Right renal cortex interstitium (tissue), 3 donors: ENCODE measurements at places on chromosomes 1 and 21. TPM values are rescaled to one million over a fixed set of nuclear protein-coding genes. Genes with fewer than 3 reads are reported as not detected.

GRCh38 chr1:204268101-204268500, 54.3 kb upstream of the GOLT1A start:
- DNase-seq: no peak

- DNase-seq: no peak
Measured at GRCh38 chr1:25724966-25725365, 75.0 kb upstream of the SELENON start.

DNA sequence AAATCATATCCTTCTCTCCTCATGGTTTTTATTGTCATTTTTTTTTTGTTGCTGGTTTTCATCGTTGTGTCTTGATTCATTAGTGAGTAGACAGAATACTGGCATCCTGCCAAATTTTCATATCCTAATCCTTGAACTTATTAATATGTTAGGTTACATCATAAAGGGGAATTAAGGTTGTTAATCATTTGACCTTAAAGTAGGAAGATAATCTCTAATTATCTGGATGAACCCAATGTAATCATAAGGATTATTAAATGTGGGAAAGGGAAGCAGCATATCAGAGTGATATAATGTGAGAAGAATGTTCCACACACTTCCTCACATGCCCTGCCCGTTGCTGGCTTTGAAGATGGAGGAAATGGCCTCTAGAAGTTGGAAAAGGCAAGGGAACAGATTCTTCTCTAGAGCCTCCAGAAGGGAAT, 299.7 kb downstream of the HMCN1 start:
- no peak for DNase-seq

- no peak for DNase-seq
Measured at GRCh38 chr1:232150770-232151548, 479.0 kb downstream of the SIPA1L2 start.

GRCh38 chr1:15288173-15288926, 41.3 kb downstream of the FHAD1 start:
- DNase-seq: no peak

DNA sequence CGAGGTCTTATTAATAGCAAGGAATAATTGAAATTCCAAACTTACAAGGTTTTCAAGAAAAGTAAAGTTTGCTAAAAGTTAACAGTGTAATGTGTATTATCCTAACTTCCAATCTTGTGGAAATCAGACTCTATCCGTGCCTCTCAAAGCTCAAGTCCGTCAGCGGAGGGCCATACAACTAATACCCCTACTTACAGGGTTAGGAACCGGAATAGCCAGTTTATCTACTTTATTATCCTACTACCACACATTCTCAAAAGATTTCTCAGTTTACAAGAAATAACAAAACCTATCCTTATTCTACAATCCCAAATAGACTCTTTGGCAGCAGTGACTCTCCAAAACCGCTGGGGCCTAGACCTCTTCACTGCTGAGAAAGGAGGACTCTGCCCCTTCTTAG, 457.8 kb downstream of the PTPRC start:
- no peak for DNase-seq

DNA sequence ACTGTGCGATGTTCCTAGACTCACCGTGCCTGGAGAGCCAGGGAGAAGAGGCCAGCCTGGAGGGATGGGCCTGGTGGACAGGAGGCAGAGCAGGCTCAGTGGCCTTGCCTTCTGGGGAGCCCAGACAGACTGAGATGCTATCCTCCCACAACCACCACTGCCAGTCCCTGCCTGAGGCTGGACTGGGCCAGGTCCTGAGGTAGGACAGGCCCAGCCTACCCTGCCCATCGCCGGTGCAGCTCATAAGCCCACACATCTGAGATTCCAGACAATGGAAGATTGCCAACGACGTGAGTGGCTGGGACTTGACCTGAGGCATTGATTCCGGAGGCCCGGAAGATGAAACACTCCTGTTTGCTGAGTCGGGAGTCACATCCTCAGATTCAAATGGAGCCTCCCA, 5.8 kb downstream of the CLEC20A start:
- no peak for DNase-seq

- DNase-seq: no peak
Measured at GRCh38 chr21:20570824-20571232, 427.4 kb upstream of the NCAM2 start.

DNA sequence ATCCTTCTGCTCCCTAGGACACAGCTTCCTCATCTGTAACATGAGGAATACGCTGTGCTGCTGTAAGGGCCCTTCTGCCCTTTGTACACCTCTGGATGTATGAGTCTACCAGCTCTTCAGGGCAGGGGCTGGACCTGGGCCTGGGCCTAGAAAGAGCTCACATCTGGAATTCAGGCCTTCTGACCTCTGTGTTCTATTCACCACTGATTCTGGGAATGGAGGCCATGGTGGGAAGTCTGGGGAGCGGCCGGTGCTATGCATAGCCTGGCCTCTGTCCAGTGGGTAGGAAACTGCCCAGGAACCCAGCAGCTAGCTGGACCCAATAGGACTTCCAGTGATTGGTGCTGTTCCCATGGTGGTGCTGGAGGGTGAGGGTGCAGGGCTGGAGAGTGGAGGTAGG, 11.0 kb upstream of the GPR61 start:
- no peak for DNase-seq

FBXO2 gene
- polyA plus RNA-seq: 1.2 TPM

- no peak for DNase-seq
Measured at GRCh38 chr1:22712502-22713271, 2.0 kb downstream of the EPHB2 start.

RAP1GAP gene
- polyA plus RNA-seq: 20.7 TPM

NMNAT2 gene
- 4.3 TPM for polyA plus RNA-seq

ALX3 gene
- polyA plus RNA-seq: 0.11 TPM

PM20D1 gene
- polyA plus RNA-seq: 1.7 TPM

- no peak for DNase-seq
Measured at GRCh38 chr1:89065079-89065868, at the start of gene GBP1. TSS of gene GBP1 (minus strand) at chr1:89065208. CDS start at chr1:89063234, 1,974 bp downstream.

FCGR3A gene
- polyA plus RNA-seq: 1.8 TPM

DNA sequence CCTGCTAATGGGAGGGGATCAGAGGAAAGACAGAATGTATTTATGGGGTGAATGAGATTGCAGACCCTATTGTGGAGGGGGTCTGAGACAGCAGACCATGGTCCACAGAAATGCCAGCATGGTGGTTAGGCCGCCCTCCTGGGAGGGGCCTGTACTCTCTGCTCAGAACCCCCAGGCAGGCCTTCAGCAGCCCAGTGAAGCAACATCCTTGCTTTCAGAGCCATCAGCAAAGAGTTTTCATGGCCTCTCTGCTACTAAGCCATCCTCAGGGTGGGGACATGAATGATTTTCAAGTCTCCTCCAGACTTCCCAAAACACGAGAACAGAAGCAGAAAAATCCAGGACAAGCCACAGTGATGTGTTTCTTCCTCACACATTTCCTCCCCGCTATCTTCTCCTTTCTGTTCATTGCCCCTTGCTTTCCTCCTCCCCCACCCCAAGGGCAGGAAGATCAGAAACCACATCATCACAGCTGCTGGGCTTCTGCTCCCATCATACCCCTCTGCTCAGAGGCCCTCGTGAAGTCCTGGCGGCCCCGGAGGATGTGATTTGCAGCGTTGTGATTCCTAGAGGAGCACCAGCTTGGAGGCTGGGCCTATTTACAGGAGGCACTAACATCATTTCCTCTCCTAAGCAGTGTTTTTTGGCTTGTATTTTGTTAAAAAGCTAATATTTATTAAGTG, 48.0 kb downstream of the ABCA4 start:
- DNase-seq: no peak

GRCh38 chr1:227357171-227357926, 39.1 kb upstream of the CDC42BPA start:
- DNase-seq: no peak

DNA sequence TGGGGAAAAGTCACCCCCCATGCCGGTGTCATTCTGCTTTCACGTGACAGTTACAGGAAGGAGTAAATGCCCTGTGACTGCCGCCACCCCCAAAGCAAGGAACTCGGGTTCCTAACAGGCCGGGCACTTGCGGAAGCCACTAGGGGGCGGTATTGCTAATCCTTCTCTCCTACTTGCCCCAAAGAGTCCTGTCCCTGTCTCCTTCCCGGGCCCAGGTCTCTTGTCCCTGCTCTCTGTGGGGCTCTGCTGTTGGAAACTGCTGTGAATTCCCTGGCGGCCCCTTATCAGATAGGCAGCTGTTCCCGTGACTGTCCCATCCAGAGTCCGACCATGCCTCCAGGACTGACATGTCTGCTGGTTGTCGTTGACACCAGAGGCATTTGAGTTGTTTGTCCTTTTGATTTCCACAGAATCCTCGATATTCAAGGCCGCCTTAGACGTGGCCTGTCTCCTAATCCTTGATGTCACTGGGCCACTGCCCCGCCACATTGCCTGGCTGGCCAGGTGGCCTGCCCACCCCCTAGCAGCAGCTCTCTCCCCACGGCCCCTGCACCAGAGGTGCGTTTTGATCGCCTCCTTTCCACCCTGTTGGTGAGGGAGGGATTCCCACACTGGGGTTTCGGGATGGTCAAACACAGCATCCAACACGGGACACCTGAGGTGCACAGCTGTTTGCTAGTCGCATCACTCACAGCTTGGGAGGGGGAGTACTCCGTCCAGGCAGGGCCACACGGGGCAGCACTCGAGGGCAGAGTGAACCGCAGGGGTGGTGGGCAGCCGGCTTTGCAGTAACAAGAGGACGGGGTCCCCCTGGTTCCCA, 37.3 kb downstream of the CHAF1B start:
- no peak for DNase-seq

DNA sequence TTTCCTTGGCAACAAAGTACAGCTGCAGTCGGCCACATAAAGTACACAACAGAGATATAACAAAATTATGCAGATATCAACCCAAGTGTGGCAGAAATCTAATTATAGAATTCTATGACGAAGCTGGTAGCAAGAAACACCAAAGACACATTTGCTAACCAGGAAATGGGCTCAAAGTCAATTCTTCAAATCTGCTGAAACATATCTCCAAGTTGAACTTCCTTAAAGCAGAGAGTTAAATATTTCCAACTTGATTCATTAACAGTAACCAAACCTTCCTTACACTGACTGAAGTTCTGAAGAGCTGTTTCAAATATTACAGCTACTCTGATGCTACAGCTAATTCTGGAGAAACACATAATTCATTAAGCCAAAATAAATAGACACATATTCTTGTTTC, 67.6 kb upstream of the SDC3 start:
- DNase-seq: no peak

- no peak for DNase-seq
Measured at GRCh38 chr1:109627692-109628399, 8.2 kb downstream of the AMPD2 start.

DNA sequence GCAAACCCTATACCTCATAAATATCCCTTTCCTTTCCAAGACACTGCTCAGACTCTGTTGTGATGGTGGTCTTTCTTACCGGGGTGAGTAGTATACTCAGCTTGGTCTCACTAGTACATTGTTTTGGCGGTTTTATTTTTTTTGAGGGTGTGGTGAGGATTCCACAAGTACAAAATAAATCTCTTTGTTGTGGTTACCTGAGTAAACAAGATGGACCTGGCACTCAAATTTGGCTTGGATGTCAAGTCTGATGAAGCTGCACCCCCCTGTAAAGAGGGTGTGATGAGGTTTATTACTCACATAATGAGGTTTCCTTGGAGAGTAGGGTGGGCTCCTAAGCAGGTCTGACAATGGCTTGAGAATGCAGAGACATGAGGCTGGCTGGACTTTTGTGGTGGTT, 68.2 kb upstream of the KCNJ6 start:
- DNase-seq: no peak

ZMYM1 gene
- polyA plus RNA-seq: 17.9 TPM

DNA sequence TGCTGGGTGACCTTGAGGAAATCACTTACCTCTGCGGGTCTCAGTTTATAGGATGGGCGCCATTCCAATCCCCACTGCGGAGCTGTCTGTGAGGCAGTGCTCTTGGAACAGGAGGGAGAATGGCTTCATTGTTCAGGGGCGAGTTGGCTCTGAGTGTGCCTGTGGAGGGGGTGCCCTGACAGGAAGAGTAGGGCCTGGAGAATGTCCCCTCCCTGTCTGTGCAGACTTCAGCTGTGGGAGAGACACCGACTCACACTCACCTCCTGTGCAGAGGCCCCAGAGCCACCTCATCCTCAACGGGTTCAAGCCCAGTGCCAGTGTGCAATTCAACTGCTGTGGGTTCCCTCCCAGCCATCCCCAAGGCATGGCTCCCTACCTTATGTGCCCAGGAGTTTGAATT, 17.1 kb downstream of the ADORA1 start:
- DNase-seq: no peak

- DNase-seq: no peak
Measured at GRCh38 chr1:223617323-223618070, 48.0 kb downstream of the CAPN8 start.

GRCh38 chr1:27005648-27006496, 6.8 kb downstream of the TENT5B start:
- no peak for DNase-seq

DNA sequence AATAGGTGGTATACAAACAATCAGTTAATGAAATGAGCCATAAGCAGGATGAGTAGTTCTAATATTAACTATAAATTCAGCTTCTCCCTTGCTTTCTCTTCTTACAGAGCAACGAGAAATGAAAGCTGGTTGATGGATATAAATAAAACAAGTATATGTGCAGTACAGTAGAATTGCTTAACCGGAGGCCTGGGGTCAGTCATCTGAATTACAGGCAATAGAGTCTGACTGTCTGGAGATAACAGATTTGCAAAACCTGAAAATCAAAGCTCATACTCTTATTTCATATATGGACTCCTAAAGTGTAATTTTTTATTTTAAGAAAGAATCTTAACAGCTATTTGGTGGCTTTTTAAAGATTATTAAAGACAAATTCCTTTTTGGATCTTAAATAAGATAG, 43.1 kb upstream of the SGIP1 start:
- no peak for DNase-seq

DTL gene
- 23.7 TPM for polyA plus RNA-seq

OXCT2 gene
- 0.40 TPM for polyA plus RNA-seq

CLDN17 gene
- polyA plus RNA-seq: not detected

RGS18 gene
- 4.4 TPM for polyA plus RNA-seq

KIF26B gene
- polyA plus RNA-seq: 33.7 TPM

MAGOH gene
- 93.2 TPM for polyA plus RNA-seq

- no peak for DNase-seq
Measured at GRCh38 chr1:150549496-150550221, 451 bp downstream of the ADAMTSL4 start.

DNA sequence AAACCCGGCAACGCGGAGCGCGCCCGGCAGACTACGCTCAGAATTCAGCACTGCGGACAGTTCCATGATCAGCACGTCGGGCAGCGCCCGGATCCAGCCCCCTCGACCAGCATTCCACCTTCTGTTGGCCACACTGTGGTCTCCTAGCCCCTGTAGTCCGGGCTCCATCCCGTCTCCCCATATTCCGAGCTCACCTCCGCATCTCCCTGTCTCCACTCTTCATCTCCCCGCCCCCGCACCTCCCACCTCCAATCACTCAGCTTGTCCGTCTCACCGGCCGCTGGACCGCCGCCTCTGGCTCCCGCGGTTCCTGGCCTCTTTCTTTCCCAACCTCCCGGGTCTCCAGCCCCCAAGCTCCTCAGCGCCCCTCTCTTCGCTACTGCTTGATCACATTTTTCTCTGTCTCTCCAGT, 500 bp downstream of the EPHA10 start:
- peak; percentile 58 for DNase-seq
